CD4-positive, alpha-beta memory T cell (primary cell): ENCODE measurements at places on chromosomes 12 and 14. TPM values are rescaled to one million over a fixed set of nuclear protein-coding genes. Genes with fewer than 3 reads are reported as not detected.

IL22 gene
- total RNA-seq = not detected

GRCh38 chr12:62481843-62482540, 15.4 kb downstream of the MON2 start:
- H3K27me3 ChIP-seq = no peaks in the 10 kb centered on the region
- H3K4me1 ChIP-seq = peaks cover 4% of the 10 kb centered on the region
- DNase-seq = no peak
- no peak overlapping the region for H3K4me3 ChIP-seq
- H3K27ac ChIP-seq = no peak overlapping the region

DNA sequence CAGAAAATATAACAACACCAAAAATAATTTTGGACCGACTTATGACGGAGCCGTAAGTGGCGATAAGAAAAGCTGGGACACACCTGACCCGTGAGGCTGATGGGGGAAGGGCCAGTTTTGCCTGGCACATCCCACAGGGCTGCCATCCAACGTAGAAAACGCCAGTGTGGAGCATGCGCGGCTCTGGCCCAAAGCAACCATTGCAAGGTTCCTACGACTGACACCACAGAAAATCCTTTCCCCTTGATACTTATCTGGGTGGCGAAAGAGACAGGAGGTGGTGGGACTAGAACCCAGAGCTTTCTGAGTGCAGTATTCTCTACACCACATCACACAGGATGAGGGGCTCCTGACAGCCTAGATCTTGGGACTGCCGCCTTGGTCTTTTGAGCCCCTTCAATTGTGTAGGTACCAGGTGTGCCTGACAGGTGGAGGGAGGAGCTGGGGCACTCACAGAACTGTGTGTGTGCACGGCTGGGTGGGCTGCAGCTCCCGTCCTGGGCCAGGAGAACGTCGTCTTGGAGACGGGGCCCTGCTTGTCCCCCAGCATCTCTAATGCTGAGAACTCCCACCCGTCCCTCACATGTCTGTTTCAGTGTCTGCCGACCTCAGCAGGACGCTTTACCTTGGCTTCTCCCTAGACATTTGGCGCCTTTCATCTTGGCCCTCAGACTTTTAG, 17.4 kb upstream of the CACNA2D4 start:
- H3K36me3 ChIP-seq = no peaks in the 10 kb centered on the region
- DNase-seq = no peak
- H3K4me1 ChIP-seq = peaks cover 5% of the 10 kb centered on the region
- H3K27me3 ChIP-seq = no peaks in the 10 kb centered on the region

PRPH gene
- 0.39 TPM for total RNA-seq

DNA sequence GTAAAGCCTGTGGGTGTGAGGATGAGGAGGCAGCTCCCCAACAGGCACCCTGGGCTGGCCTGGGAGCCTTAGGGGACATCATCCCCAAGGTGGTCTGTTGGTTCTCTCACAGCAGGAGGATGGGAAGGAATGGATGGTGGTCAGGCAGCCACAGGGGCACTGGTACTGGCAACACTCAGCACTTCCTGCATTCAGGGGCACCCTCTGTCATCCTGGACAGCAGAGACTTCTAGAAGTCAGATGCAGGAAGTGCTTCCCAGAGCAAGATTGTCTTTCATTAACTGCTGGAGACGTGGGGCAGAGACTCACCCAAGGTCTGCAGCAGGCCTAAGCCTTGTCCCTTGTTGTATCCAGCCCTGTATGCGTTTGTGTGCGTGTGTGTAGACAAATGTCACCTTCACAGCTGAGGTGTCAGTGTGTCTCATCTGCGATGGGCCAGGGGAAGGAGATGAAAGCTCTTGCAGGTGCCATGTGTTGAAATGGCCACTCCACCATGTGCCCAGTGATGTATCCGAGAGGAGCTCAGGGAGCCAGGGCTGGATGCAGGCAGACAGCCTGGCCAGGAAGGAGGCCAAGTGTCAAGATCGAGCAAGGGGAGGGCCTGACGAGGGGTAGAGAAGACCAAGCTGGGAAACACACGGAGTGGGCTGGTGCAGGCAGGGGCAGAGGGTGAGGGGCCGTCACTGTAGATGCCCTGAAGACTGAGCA, 85.1 kb downstream of the PITPNM2 start:
- H3K27me3 ChIP-seq = no peaks in the 10 kb centered on the region
- no peaks in the 10 kb centered on the region for H3K36me3 ChIP-seq
- H3K27ac ChIP-seq = no peak overlapping the region
- H3K4me1 ChIP-seq = no peaks in the 10 kb centered on the region
- no peak overlapping the region for H3K4me3 ChIP-seq

GRCh38 chr14:26403760-26404159, 194.1 kb downstream of the NOVA1 start:
- no peaks in the 10 kb centered on the region for H3K4me1 ChIP-seq
- no peaks in the 10 kb centered on the region for H3K27me3 ChIP-seq
- DNase-seq = no peak
- H3K4me3 ChIP-seq = no peak overlapping the region
- no peak overlapping the region for H3K27ac ChIP-seq

OR6C68 gene
- total RNA-seq = not detected

VWF gene
- 0.03 TPM for total RNA-seq

C2CD5 gene
- total RNA-seq = 59.3 TPM

NANOG gene
- not detected for total RNA-seq

NTN4 gene
- 2.0 TPM for total RNA-seq

GRCh38 chr12:72077111-72077820, 138.6 kb downstream of the TPH2 start:
- H3K36me3 ChIP-seq = no peaks in the 10 kb centered on the region
- no peaks in the 10 kb centered on the region for H3K27me3 ChIP-seq
- no peak overlapping the region for H3K4me3 ChIP-seq

DNA sequence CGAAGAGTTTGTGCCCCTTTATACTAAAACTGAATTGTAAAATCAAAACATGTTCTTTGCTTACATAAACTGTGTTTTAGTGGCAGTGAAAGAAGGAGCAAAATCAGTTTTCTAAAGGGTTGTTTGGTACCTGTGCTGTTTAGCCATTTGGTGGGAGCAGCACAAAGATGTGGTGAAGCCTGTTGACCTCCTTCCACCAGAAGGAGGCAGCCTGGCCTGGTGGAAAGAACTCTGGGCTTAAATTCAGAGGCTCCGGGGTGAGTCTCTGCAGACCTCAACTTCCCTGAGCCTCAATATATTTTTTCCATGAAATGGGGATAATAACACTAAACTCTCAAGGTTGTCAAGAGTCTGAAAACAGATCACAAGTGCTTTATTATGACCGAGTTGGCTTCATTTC, 502.5 kb downstream of the VRK1 start:
- H3K4me3 ChIP-seq = no peak overlapping the region
- peak; percentile 25 for DNase-seq
- no peaks in the 10 kb centered on the region for H3K36me3 ChIP-seq
- no peak overlapping the region for H3K27ac ChIP-seq

DNA sequence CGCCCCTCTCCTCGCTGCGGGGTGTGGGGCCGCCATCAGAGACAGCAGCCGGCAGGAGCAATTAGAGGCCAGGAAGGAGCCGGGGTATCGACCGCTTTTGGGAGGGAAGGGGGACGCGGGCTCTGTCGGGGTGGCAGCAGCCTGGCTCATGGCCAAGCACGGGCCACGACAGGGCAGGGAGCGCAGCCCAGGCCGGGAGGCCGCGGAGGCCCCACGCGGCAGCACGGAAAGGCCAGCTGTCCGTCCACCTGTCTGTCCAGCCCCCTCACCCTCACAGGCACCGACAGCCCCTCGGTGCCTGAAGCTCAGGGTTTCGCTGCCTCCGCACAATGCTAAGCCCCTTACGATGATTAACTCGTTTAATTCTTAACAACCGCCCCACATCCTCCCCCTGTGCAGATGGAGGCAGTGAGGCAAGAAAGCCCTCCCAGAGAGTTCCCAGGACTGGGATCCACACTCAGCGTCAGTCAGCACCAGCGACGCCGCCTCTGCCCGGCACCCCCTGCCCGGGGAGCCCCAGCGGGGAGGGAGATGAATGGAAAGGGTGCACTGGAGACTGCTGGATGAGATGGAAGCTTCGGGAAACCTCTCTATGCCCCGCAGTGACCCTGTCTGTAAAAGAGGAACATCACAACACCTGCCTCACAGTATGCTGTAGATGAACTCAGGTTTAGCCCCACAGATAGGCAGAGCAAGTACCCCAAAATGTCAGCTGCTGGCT, 23.7 kb downstream of the NCOR2 start:
- no peaks in the 10 kb centered on the region for H3K27me3 ChIP-seq
- H3K4me1 ChIP-seq = peaks cover 62% of the 10 kb centered on the region
- H3K4me3 ChIP-seq = no peak overlapping the region
- no peaks in the 10 kb centered on the region for H3K36me3 ChIP-seq
- no peak for DNase-seq

GRCh38 chr14:63091394-63091996, 46.2 kb upstream of the KCNH5 start:
- no peak overlapping the region for H3K4me3 ChIP-seq
- no peak for DNase-seq
- no peaks in the 10 kb centered on the region for H3K36me3 ChIP-seq
- H3K27ac ChIP-seq = no peak overlapping the region
- H3K27me3 ChIP-seq = no peaks in the 10 kb centered on the region
- H3K4me1 ChIP-seq = no peaks in the 10 kb centered on the region
